Immature natural killer cell (primary cell): ENCODE measurements at places on chromosomes 3 and 15. TPM values are rescaled to one million over a fixed set of nuclear protein-coding genes. Genes with fewer than 3 reads are reported as not detected.

DNA sequence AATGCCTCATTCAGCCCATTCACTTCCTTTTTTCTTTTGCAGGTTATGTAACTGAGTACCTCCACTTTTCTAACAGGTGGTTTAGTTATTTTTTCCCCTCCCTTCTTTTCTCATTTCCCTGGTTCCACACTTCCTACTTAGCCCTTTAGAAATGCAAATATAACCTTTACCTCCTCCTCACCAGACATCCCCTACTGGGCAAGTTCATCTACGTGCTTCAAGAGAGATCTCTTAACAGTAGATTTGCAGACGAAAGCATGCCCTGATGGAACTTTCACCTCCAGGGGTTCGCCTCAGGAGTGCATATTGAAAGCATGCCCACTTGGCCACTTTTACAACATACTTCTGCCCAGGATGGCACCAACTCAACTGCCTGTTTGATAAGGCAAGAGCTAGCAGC is 314.1 kb upstream of the LRRC3B start:
- no peak for DNase-seq

DNA sequence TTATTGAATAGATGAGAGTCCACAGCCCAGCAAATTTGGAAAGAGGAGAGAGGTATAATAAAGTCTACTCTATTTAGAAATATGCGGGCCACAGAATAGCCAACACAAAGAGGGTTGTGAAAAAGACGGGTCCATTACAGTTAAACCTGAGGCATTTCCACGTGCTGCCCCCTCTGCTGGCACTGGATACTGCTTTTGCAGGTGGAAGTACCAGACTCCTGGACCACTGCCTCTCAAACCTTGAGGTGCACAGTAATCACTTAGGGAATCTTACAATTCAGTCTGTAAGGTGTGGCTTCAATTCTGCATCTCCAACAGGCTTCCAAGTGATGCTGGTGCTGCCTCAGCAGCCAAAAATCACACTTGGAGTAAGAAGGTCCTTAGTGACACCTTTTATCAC is 3.0 kb upstream of the TFDP2 start:
- DNase-seq = no peak

- DNase-seq = no peak
Observed at GRCh38 chr15:77629070-77630030, 3.4 kb downstream of the LINGO1 start.

DNA sequence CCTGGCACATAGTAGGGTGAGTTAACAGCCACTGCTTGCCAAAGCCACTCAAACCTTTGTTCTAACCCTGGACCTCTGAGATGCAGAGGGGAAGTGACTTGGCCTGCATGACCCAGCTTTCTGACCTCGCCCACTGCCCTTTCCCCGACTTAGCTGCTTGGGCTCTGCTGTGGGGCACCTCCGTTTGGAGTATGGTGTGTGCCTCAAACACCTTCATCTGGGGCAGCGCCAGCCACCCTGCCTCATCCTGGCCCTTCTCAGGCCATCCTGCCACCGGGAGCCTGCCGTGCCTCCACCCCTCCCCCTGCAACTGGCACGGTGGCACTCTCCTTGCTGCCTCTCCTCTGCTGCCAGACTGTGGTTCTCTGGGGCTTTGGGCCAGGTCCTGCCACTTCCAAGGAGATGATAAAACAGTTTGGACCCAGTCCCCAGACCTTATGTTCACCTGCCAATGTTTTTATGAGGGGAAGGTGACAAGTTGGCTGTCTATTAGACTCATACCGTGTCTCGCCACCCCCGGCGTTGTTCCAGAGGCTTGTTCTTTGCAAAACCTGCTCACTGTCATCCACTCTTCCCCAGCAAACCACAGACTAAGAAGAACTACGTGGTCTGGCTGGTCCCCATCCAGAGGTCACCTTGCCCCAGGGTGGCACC is 32.2 kb downstream of the SLC6A6 start:
- no peak for DNase-seq

DNA sequence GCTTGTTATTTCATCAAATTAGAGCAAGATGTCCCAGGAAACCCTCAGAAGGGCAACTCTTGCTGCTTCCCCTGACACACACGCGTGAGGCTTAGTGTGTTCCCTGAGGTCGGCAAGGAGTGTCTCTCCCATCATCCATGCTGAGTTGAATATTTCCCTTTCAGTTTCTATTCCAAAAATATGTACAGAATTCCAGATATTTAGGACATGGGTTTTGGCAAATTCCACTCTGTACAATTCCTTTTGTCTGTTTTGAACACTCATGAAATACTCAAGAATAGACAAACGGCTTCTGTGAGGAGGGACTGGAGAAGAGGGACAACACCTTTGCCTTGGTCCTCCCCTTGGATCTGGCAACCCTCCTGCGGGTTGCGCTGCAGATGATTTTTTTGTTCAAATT is 138.0 kb downstream of the DUT start:
- DNase-seq = no peak

DNA sequence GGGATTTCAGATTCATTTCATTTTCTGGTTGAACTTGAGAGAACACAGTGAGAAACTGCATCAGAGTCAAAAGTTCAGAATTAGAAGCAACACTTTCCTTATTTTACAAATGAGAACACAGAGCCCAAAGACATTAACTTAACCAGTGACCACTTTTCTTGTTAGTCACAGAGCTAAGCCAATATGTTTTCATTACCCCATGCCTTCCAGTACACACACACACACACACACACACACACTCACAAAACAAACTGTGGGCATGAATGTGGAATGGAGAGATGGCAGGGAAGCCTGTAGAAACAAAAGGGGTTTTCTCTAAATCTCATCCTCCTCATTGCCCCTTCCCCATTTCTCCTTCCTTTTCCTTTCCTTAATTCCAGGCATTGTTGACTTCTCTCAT is 267.4 kb upstream of the GADL1 start:
- DNase-seq = no peak

DNA sequence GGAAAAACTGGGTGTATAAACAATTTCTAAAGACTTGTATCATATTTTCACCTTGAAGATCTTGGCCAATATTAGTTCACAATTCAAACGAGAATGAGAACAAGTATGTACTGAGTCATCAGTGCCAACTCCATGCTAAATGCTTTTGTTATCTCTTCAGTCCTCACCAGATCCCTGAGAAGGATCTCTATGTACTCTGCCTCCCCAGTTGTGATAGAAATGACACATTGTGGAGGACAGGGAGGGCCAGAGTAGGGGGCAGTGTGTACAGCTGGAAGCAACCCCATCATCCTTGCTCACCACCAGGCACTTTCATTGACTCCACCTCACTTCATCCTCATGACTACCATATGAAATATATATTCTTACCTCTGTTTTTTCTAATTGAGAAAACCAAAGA is 353.7 kb upstream of the SOX2 start:
- DNase-seq = no peak

DNA sequence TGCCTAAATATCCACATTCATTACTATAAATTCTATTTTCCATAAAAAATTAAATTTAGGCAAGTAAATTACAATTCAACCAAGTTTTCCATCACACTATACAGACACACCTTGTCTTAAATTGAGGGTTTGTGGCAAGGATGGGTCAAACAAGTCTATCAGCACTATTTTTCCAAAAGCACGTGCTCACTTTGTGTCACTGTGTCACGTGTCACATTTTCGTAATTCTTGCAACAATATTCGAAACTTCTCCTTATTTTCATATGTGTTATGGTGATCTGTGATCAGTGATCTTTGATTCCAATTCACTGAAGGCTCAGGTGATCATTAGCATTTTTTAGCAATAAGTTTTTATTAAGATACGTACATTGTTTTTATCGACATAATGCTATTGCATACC is 323.3 kb upstream of the CNTN4 start:
- DNase-seq = no peak

- no peak for DNase-seq
Observed at GRCh38 chr15:41281236-41281635, 50.2 kb downstream of the CHP1 start.

DNA sequence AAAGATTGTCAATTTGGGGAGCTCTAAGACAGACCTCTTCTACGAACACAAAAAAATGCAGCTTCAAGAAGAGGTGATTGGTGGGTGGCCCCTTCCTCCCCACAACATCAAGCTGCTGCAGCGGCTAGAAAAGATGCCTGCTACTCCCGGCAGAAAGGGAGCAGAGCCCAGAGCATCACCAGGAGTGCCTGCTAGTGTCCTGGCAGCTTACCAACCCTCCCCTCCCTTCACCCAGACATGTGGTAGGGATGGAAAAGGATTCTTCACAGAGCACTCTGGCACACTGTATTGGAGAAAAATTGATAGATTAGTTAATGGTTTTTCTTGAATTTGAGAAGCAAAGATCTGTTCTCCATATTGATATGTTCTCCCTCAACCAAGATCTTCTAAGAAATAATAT is 10.8 kb downstream of the IP6K1 start:
- no peak for DNase-seq

- DNase-seq = no peak
Observed at GRCh38 chr15:90188914-90189748, 12.0 kb upstream of the SEMA4B start.

- no peak for DNase-seq
Observed at GRCh38 chr3:12585970-12586369, 29.1 kb downstream of the MKRN2 start.

DNA sequence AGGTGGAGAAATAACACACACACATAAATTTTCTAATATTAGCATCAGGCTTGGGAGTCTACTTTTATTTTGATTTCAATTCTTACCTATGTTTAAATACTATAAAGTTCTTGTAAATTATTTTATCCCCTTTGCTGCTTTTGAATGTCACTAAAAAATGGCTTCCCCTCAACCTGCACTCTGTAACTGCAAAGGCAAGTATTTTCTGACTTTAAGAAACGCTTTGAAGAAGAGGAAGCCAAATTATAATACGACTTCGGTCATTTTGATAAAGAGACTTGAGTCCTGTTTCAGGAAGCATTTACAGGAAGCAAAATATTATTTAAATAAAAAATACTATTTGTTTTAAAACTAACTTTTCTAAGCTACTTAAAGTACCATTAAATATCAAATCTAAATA is 627.7 kb upstream of the AGTR1 start:
- no peak for DNase-seq

- no peak for DNase-seq
Observed at GRCh38 chr15:76401285-76401684, 64.7 kb downstream of the ISL2 start.

- no peak for DNase-seq
Observed at GRCh38 chr15:69167218-69167846, 6.9 kb downstream of the GLCE start.

GRCh38 chr15:75830910-75831805 is 12.1 kb upstream of the UBE2Q2 start:
- DNase-seq = no peak

- DNase-seq = peak; percentile 59
Observed at GRCh38 chr3:160801386-160802118, 45.5 kb downstream of the PPM1L start.

DNA sequence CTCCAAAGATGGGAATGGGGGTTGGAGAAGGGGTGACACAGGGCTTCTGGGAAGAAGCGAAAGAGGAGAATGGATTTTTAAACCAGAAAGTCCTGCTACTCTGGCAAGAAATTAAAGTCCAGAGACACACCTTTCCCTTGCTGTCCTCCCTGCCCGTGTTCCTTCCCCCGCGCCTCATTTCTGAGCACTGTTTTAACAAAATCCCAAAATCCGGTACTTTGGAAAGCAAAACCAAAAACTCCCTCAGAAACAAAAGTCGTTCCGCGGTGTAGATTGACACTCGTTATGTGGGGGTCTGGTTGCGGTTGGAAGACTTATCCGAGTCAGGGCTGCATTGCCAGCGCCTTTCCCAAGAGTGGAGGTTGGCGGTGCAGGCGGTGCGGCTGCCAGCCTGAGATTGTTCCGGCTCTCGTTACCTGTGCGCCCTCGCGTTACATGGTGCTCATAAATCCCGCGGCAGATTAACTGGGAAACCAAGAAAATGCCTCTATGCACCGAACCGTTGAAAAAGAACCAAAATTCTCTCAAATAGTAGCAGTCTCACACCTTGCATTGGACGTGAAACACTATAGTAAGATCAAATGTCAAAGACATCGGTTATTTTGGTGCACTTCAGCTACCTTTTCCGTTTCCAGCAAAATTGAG is 217.7 kb downstream of the MEIS2 start:
- no peak for DNase-seq

DNA sequence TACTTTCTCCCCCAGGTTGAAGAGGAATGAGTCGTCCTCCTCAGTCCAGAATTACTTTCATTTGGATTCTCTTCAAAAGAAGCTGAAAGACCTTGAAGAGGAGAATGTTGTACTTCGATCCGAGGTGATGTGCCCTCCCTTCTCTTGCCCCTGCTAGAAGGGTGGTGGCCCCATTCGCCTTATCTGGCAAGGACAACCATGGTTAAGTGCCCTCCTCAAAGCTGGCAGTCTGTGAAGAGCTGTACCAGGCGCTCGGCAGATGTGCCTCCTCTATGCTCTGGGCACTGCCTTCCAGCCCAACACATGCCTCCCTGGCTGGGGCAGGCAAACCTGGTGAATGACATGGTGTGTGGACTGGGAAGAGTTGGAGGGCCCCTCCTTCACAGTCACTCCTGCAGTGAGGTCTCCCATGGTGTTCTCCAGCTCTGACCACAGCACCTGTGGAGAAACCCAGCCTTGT is 77.0 kb downstream of the CCK start:
- DNase-seq = no peak

- DNase-seq = no peak
Observed at GRCh38 chr3:47847260-47847659, 44.3 kb downstream of the DHX30 start.

GRCh38 chr3:188841906-188842305 is 329.9 kb upstream of the TPRG1 start:
- DNase-seq = no peak

DNA sequence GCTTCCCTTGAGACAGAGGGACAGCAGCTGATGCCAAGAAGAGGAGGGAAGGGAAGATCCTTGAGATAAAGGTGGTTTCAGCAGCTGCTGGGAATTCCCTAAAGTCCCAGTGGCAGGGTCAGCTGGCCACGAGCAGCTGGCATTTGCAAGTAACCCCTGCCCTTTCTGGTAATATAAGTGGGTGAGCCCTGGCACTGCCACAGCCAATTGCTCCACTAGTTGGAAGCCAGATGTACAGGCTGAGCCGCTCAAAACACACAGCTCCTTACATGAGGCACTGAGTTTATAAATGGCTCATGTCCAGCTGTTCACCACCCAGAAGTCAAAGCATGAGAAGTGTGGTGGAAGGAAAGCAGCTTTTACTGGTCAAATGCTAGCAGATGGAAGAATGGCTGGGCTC is 35.4 kb downstream of the PRR20G start:
- DNase-seq = no peak

DNA sequence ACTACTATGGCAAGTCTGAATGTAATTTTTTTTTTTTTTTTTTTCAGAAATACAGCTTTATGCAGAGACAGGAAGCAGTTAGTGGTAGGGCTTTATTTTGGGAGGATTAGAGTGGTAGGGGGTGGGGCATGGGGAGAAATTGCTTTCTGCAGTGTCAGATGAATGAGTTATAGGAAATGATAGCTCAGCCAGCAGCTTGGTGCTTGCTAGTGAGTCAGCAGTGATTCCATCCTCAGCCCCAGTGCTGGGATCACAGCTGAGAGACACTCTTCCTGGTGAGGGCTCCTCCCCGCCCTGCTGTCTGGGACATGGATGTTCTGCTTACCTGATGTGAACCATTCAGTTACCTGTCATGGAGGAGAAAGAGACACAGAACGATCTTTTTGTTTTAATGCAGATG is 39.6 kb downstream of the SEMA6D start:
- DNase-seq = no peak

The PEX5L gene
- not detected for polyA plus RNA-seq

The PPCDC gene
- 20.8 TPM for polyA plus RNA-seq

The CNTN6 gene
- not detected for polyA plus RNA-seq

The IMPG2 gene
- 0.04 TPM for polyA plus RNA-seq

The FOXB1 gene
- polyA plus RNA-seq = 0.07 TPM

The ZPLD1 gene
- polyA plus RNA-seq = not detected

The IL12A gene
- 0.12 TPM for polyA plus RNA-seq

The TMEM108 gene
- polyA plus RNA-seq = not detected

The TCTA gene
- polyA plus RNA-seq = 57.3 TPM

The INSYN1 gene
- polyA plus RNA-seq = not detected

The EPHB1 gene
- polyA plus RNA-seq = 1.7 TPM
